ENCODE measurements at places on chromosomes 1 and 21.

- H3K4me3 ChIP-seq: no peak overlapping the region
- peaks cover 16% of the 10 kb centered on the region for H3K4me1 ChIP-seq
- H3K27me3 ChIP-seq: no peaks in the 10 kb centered on the region
- no peak overlapping the region for H3K27ac ChIP-seq
Measured at GRCh38 chr1:96651517-96651916, 70.1 kb upstream of the PTBP2 start.

DNA sequence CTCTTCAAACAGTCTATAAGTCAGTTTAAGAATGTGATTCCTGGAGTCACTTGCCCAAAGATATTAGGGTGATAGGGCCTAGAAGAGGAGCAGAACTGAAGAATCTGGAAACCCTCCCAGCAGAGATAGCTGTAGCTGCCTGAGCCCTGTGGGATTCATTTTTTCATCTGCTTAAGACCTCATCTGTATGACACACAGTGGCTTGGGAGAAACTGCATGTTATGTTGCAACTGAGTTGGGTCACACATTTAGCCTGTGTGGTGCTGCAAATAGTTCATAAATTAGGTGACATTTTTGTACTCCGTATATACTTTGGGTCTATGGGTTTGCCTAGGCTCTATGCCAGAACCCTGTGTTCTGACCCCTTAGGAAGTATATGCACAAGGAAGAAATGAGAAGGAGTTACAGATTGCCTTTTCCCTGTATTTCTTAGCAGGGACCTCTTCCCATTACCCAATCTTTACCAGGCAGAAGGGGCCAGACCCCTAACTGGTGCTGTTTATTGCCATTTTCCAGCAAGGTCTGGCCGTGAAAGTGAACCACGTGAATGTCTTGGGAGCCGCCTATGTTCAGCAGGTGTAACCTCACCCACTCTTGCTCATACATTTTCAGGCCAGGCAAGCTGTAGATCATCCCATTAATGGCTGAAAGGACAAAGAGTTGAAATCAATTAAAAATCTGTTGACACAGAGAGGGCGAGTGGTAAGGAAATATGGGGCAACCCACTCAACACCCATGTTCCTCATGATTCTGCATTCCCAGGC is 41.9 kb upstream of the SLC19A2 start:
- H3K27ac ChIP-seq: no peak overlapping the region
- peaks cover 11% of the 10 kb centered on the region for H3K4me1 ChIP-seq
- H3K4me3 ChIP-seq: no peak overlapping the region

DNA sequence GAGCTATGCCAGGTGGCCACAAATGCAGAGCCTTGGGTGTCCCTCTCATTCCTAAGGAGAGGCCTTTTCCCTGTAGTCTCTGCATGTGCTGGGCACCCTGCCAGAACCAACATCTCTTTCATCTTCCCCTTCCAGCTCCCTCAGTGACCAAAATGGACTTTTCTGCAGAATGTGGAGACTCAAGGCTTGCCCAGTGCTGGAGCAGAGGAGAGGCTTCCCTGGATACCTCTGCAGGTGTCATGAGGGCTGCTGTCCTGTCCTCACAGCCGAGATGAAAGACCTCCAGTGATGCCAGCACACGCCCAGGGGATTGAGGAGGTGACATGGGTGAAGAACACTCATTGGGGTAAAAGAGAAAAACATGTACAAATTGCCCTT is 347.0 kb upstream of the AJAP1 start:
- H3K36me3 ChIP-seq: no peaks in the 10 kb centered on the region
- no peak overlapping the region for H3K4me3 ChIP-seq
- no peak for DNase-seq
- H3K27me3 ChIP-seq: peaks cover 11% of the 10 kb centered on the region
- H3K27ac ChIP-seq: no peak overlapping the region
- peaks cover 12% of the 10 kb centered on the region for H3K4me1 ChIP-seq

DNA sequence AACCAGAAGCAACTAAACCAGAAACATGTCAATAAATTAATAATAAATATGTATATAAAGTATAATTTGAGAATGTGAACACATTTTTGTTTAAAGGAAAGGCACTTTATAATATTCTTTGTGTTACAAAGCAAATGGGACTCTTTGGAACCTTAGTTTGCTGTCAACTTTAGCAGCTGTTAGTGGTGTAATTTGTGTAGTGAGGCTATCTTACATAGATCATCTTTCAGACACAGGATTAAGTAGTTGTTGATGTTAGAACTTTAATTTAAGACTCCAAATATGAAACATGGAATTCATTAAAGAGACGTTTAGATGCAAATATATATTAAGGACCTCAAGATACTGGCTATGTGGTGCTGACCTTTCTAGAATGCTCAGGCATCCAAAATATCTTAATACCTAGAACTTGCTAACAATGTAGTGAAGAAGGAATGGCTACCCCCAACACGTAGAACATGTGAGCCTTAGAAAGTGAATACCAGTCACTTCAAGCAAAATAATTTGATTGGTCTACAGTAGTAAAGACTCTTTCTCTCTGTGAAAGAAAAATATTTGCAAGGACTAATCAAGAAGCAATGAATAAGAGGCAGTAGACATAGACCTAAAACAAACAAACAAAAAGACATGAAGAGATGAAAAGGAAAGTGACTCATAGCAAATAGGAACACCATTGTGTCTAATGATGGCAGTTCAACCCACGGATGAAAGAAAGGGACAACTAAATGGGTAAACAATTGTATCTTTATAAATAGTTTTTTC is 811.4 kb downstream of the USP25 start:
- no peaks in the 10 kb centered on the region for H3K27me3 ChIP-seq
- H3K4me3 ChIP-seq: no peak overlapping the region
- no peaks in the 10 kb centered on the region for H3K36me3 ChIP-seq

DNA sequence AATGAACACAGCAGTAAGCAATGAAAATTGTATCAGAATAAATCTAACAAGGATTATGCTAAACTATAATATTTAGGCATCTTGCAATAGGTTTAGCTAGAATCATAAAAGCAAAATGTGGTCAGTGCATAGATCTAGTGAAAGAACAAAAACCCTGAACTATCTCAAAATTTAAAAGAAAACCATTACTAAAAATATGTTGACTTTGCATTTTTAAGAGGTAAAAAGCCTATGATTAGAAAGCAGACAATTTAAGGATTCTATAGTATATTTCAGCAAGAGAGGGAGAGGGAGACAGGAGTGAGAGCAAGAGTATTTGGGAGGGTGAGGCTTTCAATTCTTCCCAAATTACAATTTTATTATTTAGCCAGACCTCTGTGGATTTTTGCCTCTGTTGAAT is 219.4 kb downstream of the TTLL7 start:
- H3K4me3 ChIP-seq: no peak overlapping the region
- no peaks in the 10 kb centered on the region for H3K4me1 ChIP-seq
- no peak overlapping the region for H3K27ac ChIP-seq
- H3K36me3 ChIP-seq: no peaks in the 10 kb centered on the region
- no peaks in the 10 kb centered on the region for H3K27me3 ChIP-seq

Measured in HepG2 (cell line).